ENCODE measurements at places on chromosomes 2 and 18.

- no peak for DNase-seq
These were observed 578.6 kb upstream of the CHAC2 start for GRCh38 chr2:53188851-53189510.

GRCh38 chr2:61690078-61690596 lies 152.0 kb upstream of the XPO1 start:
- no peak for DNase-seq

DNA sequence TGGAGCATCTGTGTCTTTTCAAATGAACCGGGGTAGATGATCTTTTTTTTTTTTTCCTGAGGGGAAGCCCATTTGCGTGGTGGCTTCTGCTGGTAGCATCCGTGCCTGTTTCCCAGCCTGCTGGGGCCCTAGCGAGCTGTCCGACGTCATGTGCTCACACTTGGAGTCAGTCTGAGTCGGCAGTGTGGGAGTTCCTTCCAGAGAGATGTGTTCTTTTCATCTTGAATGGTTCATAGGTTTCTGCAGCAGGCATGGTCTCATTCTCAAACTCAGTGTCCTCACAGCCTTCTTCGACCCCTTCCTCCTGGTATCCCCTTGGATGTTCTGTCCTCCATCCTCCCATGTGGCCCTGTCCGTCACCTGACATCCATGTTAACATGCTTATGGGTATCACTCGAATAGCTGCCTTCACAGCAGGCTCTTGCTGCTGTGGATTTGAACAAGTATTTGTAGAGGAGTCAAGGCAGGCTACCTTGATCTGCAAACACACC lies 51.0 kb downstream of the LDLRAD4 start:
- DNase-seq: no peak

GRCh38 chr2:205975082-205975949 lies 110.7 kb downstream of the INO80D start:
- DNase-seq: no peak

- no peak for DNase-seq
These were observed 79.1 kb downstream of the ACSL3 start for GRCh38 chr2:222939979-222940378.

DNA sequence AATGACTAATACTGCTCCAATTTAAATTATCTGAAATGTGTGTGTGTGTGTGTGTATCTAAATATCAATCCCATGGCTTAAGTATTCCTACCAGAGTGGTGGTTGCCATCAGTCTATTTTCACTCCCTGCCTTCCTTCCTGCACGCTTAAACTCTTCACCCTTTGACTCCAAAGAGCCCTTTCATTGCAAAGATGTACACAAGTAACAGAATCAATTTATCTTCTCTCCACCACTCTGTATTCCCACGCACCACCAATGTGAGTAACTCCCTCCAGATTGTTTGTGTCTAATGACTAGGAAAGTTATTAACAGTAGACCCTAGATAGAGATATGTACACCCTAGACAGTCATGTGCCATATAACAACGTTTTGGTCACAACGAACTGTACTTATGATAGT lies 42.8 kb downstream of the ARL6IP6 start:
- no peak for DNase-seq

GRCh38 chr18:79400091-79400590 lies 4.4 kb downstream of the NFATC1 start:
- no peak for DNase-seq

- no peak for DNase-seq
These were observed 69.8 kb downstream of the MCFD2 start for GRCh38 chr2:46845542-46846486.

- DNase-seq: no peak
These were observed 46.7 kb upstream of the ACVR1 start for GRCh38 chr2:157922815-157923214.

DNA sequence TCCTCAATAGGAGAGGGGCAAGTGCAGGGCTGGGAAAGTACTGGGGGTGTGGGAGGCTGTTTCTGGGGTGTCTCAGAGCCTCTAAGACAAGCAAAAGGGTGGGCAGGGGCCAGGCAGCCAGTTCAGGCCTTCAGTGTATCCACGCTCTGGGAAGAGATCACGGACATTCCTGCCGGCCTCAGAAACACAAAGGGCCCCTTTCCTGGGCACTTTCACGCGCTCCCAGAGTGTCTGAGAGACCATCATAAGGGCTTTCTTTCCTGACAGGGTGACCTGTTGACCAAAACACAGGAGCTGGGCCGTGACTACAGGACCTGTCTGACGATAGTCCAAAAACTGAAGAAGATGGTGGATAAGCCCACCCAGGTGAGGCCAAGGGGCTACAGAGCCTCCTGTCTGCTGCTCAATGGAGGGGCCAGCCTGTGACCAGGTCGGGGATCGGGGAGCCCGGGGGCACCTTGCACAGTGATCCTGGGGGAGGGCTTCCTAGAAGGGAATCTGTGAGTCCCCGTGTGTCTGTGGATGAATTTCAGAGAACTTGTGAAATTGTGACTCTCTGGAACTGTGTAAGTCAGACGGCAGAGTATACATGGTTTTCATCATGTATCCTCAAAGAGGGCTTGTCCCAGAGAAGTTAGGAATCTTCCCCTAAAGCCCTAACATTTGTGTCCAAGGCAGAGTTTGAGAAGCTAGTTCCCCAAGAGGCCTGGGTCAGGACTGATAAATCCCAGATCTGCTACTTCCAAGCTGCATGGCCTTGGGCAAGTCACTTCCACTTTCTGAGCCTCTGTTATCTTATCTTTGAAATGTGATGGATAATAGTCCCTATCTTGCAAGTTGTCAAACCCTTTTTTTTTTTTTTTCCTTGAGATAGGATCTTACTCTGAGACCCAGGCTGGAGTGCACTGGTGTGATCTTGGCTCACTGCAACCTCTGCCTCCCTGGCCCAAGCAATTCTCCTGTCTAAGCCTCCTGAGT lies 1.8 kb downstream of the GNLY start:
- no peak for DNase-seq

DNA sequence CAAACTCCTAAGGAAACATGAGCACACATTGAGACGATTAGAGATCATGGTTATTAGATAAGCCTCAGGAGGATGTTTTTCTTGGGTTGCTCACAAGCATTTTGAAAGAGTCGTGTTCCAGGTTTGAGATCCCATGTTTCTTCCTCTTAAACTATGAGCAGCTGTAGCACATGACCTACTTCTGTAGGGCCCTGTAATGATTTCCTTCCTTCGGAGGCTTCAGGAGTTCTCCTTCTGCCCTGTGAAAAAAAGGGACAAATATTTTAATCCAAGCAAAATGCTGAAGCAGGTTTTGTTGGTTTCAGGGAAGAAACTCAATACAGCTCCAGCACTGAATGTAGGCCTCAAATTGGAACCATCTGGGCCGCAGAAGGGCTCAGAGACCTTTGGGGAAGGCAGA lies 82.6 kb downstream of the POU3F3 start:
- no peak for DNase-seq

DNA sequence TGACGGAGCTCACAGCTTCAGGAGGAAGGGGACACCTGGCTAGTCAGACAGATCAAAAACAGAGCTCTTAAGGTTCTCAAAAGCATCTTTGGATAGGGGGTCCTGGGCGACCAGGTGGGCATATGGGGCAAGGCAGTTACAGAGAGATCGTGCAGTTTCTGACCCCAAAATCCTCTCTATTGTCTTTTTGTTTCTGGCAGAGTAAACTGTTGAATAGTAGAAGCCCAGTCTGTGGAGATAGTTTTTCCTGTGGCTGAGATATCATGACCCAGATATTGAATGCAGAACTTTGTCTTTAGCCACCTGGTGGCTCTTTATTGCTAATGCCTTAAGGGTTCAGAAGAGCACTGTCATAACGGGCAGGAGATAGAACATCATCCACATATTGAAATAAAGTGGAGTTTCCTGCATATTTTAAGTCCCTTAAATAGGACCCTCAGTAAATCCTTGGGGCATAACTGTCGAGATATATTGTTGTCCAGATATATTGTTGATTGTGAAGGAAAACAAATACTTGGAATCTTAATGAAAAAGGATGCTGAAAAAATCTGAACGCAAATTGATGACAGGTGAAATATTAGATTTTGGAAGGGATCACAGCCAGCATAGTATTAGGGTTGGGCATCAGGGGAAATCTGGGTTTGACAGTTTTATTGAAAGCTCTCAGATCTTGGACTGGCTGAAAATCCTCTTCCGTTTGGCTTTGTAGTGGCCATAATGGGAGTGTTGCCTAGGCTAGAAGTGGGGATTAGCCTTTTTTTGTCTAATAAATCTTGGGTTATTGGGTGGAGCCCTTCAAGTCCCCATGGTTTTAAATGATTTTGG lies 14.1 kb upstream of the ZDBF2 start:
- DNase-seq: no peak

Data from SIG-M5 (cell line).